Endodermal cell (in vitro differentiated cells): ENCODE measurements at places on chromosomes 7 and 10. TPM values are rescaled to one million over a fixed set of nuclear protein-coding genes. Genes with fewer than 3 reads are reported as not detected.

Gene FAM131B
- 1.7 to 1.9 TPM (median 1.8 TPM) in 3 replicates for total RNA-seq

Gene OLAH
- not detected in 2 replicates for total RNA-seq

Gene ATG9B
- 2.6 and 3.0 TPM in 2 replicates for total RNA-seq

Gene AKR1B15
- total RNA-seq = not detected in 2 replicates

Gene LIPF
- not detected in 3 replicates for total RNA-seq

Gene ABCA13
- 0.02 and 0.11 TPM in 2 replicates for total RNA-seq

Gene COL13A1
- total RNA-seq = 15.5 to 25.2 TPM (median 15.9 TPM) in 3 replicates

Gene MYL10
- not detected in 3 replicates for total RNA-seq

DNA sequence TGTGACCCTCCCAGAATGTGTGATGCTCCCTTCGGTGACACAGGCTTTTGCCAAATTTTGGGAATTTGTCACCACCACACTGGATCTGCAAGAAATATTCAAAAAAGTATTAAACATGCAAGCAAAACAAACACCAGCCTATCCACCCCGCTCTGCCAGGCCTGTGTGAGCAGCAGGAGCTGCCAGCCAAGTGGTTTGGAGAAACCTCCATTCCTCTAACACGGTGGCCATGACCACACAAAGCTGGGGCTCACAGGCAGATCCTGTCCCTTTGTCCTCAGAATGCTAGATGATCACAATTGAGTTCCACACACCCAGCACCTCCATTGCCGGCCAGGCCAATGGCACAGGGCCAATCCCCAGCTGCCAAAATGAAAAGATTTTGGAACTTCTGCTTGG lies 261.9 kb upstream of the PPP2R2D start:
- no peak overlapping the region for H3K4me3 ChIP-seq
- no peaks in the 10 kb centered on the region for H3K27me3 ChIP-seq
- peak; percentile 14 for DNase-seq
- H3K36me3 ChIP-seq = no peaks in the 10 kb centered on the region

DNA sequence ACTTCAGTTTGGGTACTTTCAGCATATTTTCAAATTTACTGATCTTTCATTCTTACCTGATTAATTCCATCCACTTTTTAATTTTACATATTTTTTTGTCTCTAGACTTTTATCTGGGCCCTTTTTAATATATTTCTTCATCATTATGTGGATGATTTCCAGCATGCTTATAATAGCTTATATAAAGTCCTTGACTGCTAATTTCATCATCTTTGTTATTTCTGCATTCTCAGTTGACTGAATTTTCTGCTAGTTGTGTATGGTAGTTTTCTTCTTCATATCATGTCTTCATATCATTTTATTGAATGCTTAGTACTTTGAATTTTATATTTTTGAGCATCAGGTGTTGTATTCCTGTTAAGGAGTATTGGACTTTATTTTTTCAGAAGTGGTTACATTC lies 39.6 kb downstream of the STAM start:
- no peaks in the 10 kb centered on the region for H3K27me3 ChIP-seq
- H3K4me1 ChIP-seq = no peaks in the 10 kb centered on the region
- H3K36me3 ChIP-seq = peaks cover 13% of the 10 kb centered on the region
- DNase-seq = no peak
- H3K4me3 ChIP-seq = no peak overlapping the region
- no peak overlapping the region for H3K27ac ChIP-seq

- no peaks in the 10 kb centered on the region for H3K27me3 ChIP-seq
- no peaks in the 10 kb centered on the region for H3K36me3 ChIP-seq
- no peak overlapping the region for H3K27ac ChIP-seq
- H3K4me3 ChIP-seq = no peak overlapping the region
These were observed 153.3 kb downstream of the XPNPEP1 start for GRCh38 chr10:109769966-109770365.

- H3K27ac ChIP-seq = no peak overlapping the region
- no peak for DNase-seq
- no peaks in the 10 kb centered on the region for H3K36me3 ChIP-seq
- no peaks in the 10 kb centered on the region for H3K27me3 ChIP-seq
These were observed 35.2 kb upstream of the HECW1 start for GRCh38 chr7:43077285-43077684.

DNA sequence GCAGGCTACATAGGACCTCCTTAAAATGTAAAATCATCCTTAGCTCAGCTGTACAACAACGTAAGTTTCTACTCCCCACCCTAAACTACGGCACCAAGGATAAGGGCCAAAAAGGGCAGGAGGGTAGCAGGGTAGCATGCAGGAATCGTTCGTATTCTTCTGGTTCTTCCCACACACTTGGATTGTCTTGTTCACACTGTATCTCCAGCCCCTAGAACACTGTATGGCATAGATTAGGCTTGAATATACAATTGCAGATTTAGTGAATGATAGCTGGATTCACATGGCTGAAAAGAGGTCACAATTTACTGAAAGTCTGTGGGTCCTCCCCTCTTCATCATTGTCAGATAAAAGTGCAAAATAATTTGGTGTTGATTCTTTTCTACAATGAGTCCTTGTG lies 28.2 kb upstream of the PRKAR2B start:
- H3K27ac ChIP-seq = no peak overlapping the region
- no peaks in the 10 kb centered on the region for H3K36me3 ChIP-seq
- H3K4me1 ChIP-seq = no peaks in the 10 kb centered on the region
- H3K27me3 ChIP-seq = no peaks in the 10 kb centered on the region
- no peak overlapping the region for H3K4me3 ChIP-seq

- H3K27me3 ChIP-seq = no peaks in the 10 kb centered on the region
- no peak for DNase-seq
- H3K4me3 ChIP-seq = no peak overlapping the region
These were observed 7.6 kb downstream of the IFIT2 start for GRCh38 chr10:89309156-89310055.

DNA sequence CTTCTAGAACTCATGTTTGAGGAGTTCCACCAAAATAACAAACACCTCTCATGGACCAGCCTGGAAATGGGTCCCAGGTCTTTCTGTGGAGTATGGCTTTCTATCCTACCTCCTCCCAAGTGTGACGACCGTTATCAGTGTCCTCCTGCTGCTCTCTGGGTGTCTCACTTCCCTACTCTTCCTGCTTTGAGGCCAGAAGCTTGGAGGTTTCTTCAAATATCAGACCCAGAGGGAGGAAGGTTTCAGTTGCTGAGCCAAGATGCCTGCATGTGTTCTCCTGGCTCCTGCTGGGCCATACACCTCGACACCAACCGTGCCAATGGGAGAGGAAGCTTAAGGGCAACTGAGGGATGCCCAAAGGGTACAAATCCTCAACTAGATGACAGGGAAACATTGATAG lies 114.6 kb downstream of the WNT2 start:
- no peak for DNase-seq
- no peaks in the 10 kb centered on the region for H3K27me3 ChIP-seq
- no peaks in the 10 kb centered on the region for H3K36me3 ChIP-seq

DNA sequence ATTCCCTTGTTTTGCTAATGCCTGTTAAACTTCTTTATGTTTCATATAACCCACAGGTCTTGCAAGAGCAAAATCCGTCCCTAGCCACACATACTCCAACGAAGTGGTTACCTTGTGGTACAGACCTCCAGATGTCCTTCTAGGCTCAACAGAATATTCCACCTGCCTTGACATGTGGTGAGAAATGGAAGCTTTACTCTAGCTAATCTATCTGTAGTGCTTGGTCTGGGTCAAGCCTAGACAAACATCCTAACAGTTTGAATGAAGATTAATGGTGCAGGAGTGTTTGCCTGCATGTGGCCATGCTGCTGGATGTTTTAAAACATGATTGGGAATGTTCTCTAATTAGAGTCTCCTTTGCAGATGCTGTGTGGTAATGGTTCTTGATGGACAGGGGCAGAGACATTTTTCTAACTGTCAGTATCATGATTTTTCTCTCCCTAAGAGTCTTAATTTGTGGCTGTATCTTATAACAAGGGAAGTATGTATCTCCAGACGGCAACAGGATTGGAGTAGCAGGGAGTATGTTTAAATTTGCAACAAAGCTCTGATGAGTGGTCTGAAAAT lies 308.5 kb upstream of the FZD1 start:
- no peaks in the 10 kb centered on the region for H3K27me3 ChIP-seq
- no peak overlapping the region for H3K4me3 ChIP-seq
- H3K36me3 ChIP-seq = no peaks in the 10 kb centered on the region
- DNase-seq = no peak

DNA sequence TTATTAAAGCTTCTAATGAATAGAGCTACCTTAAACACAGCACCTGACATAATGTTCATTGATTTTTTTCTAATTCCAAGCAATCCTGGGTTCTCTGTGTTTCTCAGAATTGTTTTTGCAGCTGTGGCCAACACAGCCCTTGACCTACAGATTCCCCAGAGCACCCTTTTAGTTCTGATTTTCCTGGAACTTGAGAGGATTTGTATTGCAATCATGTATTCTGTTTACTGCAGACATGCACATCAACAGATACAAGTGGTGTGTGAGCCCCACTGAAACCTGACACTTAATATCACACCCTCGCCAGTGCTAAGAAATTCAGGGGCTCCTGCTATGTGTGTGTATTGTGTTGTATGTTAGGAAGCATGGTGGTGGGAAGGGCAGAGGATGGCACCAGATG lies 344.2 kb upstream of the POM121L12 start:
- no peaks in the 10 kb centered on the region for H3K4me1 ChIP-seq
- no peak overlapping the region for H3K4me3 ChIP-seq
- no peak overlapping the region for H3K27ac ChIP-seq
- no peaks in the 10 kb centered on the region for H3K36me3 ChIP-seq
- no peak for DNase-seq

DNA sequence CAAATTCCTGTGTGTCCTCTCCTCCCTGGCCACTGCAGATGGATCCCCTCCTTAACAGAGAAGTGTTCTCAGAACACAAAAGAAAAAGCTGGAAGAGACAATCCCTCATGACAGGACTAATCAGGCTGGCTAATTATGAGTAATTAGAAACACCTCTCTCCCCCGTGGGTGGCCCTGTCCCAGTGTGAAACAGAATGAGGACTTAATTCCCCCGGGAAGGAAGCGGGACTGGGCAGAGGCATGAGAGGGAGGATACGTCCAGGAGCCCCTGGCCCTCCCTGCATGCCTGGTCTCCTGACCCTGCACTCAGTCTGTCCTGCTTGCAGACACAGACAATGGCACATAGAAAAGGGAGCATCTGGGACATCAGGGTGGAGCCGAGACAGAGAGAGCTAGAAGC lies 7.6 kb upstream of the ADCYAP1R1 start:
- H3K27me3 ChIP-seq = peaks cover 13% of the 10 kb centered on the region
- H3K4me1 ChIP-seq = peaks cover 16% of the 10 kb centered on the region
- DNase-seq = no peak
- no peak overlapping the region for H3K4me3 ChIP-seq
- no peaks in the 10 kb centered on the region for H3K36me3 ChIP-seq

GRCh38 chr7:107007892-107008287 lies 36.6 kb upstream of the PRKAR2B start:
- H3K27ac ChIP-seq = no peak overlapping the region
- no peak overlapping the region for H3K4me3 ChIP-seq
- no peaks in the 10 kb centered on the region for H3K36me3 ChIP-seq
- no peak for DNase-seq

GRCh38 chr10:104777086-104777799 lies 136.2 kb downstream of the SORCS3 start:
- peaks cover 4% of the 10 kb centered on the region for H3K4me1 ChIP-seq
- H3K27me3 ChIP-seq = peaks cover 5% of the 10 kb centered on the region
- DNase-seq = peak; percentile 60
- H3K36me3 ChIP-seq = no peaks in the 10 kb centered on the region

GRCh38 chr7:28630350-28630749 lies 218.0 kb downstream of the CREB5 start:
- no peak for DNase-seq
- H3K4me3 ChIP-seq = no peak overlapping the region
- H3K4me1 ChIP-seq = no peaks in the 10 kb centered on the region
- no peaks in the 10 kb centered on the region for H3K36me3 ChIP-seq

DNA sequence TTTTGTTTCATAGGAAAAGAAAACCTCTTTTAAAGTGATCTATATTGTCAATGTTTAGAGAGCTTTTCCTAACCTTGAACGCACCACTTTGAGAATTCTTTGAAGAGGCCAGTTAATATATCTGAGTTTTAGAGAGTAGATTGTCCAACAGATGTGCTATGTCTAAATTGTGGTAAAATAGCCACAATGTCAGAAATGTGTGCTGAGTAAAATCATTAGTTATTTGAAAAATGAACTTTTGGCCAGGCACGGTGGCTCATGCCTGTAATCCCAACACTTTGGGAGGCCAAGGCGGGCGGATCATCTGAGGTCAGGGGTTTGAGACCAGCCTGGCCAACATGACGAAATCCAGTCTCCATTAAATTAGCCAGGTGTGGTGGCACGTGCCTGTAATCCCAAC lies 61.6 kb upstream of the KIAA1217 start:
- DNase-seq = no peak
- H3K27me3 ChIP-seq = no peaks in the 10 kb centered on the region
- no peaks in the 10 kb centered on the region for H3K4me1 ChIP-seq
- no peak overlapping the region for H3K4me3 ChIP-seq
- H3K27ac ChIP-seq = no peak overlapping the region

DNA sequence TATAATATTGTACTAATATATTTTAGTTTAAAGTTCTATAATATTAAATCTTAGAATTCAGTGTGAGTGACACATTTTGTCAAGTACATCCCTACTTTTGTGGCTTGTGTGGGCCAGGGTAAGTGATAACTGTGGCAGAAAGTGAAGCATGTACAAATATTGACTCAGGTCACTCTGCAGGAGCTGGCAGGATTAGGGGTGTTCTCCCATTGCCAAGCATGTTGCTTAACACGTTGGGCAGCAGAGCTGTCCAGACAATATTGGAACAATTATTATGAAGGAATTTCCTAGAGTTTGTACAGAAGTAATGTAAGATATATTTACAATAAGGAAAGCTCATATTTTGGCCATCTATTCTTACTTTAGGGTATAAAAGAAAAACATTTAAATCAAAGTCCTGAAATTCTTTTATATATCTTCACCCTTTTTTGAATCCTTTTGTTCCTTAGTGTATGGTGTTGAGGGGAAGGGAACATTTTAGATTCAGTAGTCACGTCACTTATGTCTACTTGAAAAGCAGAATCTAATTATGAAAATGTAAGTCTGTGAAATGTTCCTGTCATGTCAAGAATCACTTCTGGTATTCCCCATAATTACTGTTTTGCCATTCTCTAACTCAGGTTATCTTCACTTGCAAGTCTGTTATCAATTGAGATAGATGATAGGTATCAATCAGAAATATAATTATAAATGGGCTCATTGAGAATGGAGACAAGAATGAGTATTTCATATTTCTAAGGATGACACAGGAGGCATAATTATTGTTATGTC lies 4.0 kb downstream of the HDAC9 start:
- no peak overlapping the region for H3K27ac ChIP-seq
- no peak for DNase-seq
- no peak overlapping the region for H3K4me3 ChIP-seq
- no peaks in the 10 kb centered on the region for H3K27me3 ChIP-seq
- H3K36me3 ChIP-seq = no peaks in the 10 kb centered on the region

DNA sequence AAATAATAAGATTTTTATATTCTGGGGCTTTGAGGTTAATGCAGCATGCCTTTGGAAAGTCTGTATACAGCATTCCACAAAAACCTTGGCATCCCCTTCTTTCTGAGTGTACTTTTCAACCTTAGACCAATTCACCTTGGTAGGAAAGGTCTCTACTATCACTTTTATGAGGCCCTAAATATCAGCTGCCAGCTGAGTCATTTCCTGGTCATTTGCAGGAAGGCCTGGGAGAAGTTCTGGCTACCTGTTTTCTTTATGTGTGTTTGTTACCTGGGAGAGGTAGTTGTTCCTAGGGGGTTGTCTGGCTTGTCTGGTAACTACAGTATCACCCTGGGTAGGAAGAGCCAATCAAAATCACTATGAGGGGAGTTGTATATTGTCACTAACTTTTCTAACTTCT lies 4.1 kb downstream of the SPAM1 start:
- no peak overlapping the region for H3K27ac ChIP-seq
- no peaks in the 10 kb centered on the region for H3K27me3 ChIP-seq
- H3K4me3 ChIP-seq = peak overlapping the region; percentile 9
- H3K4me1 ChIP-seq = peaks cover 18% of the 10 kb centered on the region
- no peak for DNase-seq
